Type B pancreatic cell (in vitro differentiated cells): ENCODE measurements at places on chromosomes 6 and 20.

GRCh38 chr6:84842525-84843166 is 78.2 kb upstream of the TBX18 start:
- no peak overlapping the region for H3K27ac ChIP-seq
- no peak overlapping the region for H3K4me3 ChIP-seq
- no peaks in the 10 kb centered on the region for H3K36me3 ChIP-seq
- no peaks in the 10 kb centered on the region for H3K4me1 ChIP-seq

GRCh38 chr20:43749734-43750294 is 23.0 kb upstream of the GTSF1L start:
- H3K4me3 ChIP-seq, result no peak overlapping the region
- DNase-seq, result peak; percentile 89
- H3K27me3 ChIP-seq, result peaks cover 41% of the 10 kb centered on the region
- H3K27ac ChIP-seq, result no peak overlapping the region

DNA sequence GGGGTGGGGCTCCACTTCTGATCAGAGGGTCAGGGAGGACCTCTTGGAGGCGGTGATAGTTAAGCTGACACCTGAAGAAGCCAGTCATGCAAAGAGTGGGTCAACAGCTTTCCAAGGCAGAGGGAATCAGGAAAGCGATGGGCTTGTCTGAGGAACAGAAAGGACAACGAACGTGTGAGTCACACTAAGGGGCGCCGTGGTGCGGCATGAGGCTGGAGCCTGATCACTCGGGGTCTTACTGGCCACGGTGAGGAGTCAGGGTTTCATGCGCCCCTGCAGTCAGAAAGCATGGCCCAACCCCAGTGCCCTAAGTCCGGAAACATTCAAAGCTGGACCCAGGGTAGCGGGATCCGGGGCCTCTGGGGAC is 50.6 kb upstream of the SLC32A1 start:
- peaks cover 82% of the 10 kb centered on the region for H3K27me3 ChIP-seq
- no peak for DNase-seq
- no peaks in the 10 kb centered on the region for H3K36me3 ChIP-seq
- H3K4me1 ChIP-seq, result peaks cover 4% of the 10 kb centered on the region
- H3K27ac ChIP-seq, result no peak overlapping the region

- H3K4me1 ChIP-seq, result peaks cover 8% of the 10 kb centered on the region
- H3K36me3 ChIP-seq, result no peaks in the 10 kb centered on the region
- no peak overlapping the region for H3K4me3 ChIP-seq
- DNase-seq, result no peak
- no peak overlapping the region for H3K27ac ChIP-seq
- H3K27me3 ChIP-seq, result peaks cover 4% of the 10 kb centered on the region
Measured at GRCh38 chr6:45837541-45838200, 178.0 kb downstream of the CLIC5 start.

DNA sequence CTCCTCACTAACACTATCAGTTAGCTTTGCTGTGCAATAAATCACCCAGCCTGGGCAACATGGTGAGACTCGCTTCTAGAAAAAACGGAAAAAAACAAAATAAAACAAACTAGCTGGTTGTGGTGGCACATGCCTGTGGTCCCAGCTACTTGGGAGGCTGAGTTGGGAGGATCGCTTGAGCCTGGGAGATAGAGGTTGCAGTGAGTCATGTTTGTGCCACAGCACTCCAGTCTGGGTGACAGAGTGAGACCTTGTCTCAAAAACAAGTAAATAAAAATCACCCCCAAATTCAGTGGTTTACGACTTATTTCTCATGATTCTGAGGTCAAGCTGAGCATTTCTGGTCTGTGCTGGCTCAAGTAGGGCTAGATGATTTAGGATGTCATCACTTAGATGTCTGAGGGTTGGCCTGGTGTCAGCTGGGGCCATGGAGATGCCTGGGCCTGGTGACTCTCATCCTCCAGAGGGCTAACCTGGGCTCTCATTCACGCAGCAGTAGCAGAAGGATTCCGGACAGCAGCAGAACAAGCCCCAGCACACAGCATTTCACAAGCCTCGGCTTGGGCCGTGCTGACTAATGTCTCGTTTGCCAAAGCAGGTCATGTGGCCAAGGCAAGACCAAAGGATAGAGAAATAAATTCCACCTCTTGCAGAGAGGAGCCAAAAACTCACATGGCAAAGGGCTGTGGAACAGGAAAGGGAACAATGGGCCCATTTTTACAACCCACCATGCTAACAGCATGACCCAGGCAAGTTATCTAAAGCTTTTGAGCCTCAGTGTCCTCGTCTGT is 32.5 kb downstream of the MGME1 start:
- peaks cover 19% of the 10 kb centered on the region for H3K4me1 ChIP-seq
- H3K36me3 ChIP-seq, result no peaks in the 10 kb centered on the region
- DNase-seq, result no peak
- no peak overlapping the region for H3K4me3 ChIP-seq
- no peak overlapping the region for H3K27ac ChIP-seq
- no peaks in the 10 kb centered on the region for H3K27me3 ChIP-seq

DNA sequence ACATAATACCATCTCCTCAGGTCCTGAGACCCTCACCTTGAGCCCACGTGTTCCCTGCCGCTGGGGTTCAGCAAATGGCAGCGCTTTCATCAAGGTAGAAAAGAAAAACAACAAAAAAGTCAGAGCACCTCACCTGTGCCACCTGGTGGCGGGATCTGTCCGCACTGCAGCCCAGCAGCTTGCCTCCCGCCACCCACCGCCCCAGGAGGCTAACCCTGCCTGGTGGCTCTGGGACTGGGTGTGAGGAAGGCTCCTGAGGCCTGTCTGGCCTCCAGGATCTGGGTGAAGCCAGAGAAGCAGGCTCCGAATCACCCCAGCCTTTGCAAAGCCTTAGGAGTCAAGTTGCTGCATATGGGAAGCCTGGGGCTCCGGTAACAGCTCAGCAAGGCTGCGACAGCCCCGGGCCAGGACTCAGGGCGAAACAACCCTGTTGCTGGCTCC is 270.8 kb downstream of the BMP7 start:
- DNase-seq, result no peak
- H3K4me1 ChIP-seq, result no peaks in the 10 kb centered on the region
- H3K27ac ChIP-seq, result no peak overlapping the region
- no peak overlapping the region for H3K4me3 ChIP-seq

- peak overlapping the region; percentile 68 for H3K4me3 ChIP-seq
- H3K27ac ChIP-seq, result peak overlapping the region; percentile 91
- H3K4me1 ChIP-seq, result peaks cover 71% of the 10 kb centered on the region
- no peak for DNase-seq
- H3K27me3 ChIP-seq, result no peaks in the 10 kb centered on the region
Measured at GRCh38 chr6:149336609-149336928, 19.1 kb downstream of the TAB2 start.

DNA sequence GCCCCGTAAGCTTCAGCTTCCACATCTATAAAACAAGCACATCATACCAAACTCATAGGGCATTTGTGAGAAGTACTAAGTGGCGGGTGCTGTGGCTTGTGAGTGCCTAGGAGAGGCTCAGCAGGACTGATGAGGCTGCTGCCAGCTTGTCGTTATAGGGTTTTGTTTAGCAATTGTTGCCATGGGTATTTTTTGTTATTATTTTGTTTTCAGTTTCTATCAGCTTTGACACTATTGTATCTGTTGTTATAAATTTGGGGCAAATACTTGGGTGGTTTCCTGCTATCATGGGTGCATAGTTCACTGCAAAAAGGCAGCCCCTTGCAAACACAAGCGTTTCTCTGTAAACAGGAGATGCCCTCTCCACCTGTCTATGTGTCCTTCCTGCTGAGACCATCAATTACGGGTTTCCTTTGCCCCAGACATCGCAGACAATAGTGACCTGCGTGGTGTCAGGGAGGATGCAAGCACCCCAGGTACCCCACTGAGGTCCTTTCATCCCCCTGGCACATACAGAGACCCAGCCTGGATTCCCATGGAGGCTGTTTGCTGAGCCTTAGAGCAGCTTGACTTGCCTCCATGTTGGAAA is 3.1 kb upstream of the CCDC167 start:
- no peak overlapping the region for H3K27ac ChIP-seq
- peaks cover 3% of the 10 kb centered on the region for H3K27me3 ChIP-seq
- no peak for DNase-seq

GRCh38 chr6:137821491-137821890 is 45.6 kb upstream of the TNFAIP3 start:
- H3K4me1 ChIP-seq, result peaks cover 30% of the 10 kb centered on the region
- H3K27ac ChIP-seq, result no peak overlapping the region
- H3K36me3 ChIP-seq, result no peaks in the 10 kb centered on the region
- peaks cover 3% of the 10 kb centered on the region for H3K27me3 ChIP-seq
- no peak for DNase-seq

DNA sequence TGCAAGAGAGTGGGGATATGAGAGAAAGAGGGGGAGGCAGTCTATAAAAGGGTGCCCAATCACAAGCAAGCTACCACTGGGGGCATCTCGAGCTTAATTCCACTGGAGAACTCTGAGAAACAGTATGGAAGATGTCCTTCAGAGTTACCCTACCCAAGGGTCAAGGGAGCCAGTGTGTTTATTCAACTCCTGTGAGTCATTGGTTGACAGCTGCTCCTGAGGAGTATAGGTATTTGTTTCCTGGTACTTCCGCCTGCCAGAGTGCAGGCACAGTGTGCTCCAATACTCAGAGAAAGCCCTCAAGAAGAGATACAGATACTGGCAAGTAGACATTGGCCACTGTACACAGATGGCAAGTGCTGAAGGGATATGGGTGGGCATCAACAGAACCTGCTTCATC is 49.5 kb downstream of the ARHGAP40 start:
- H3K27me3 ChIP-seq, result peaks cover 58% of the 10 kb centered on the region
- no peak overlapping the region for H3K4me3 ChIP-seq
- no peak overlapping the region for H3K27ac ChIP-seq
- no peak for DNase-seq
- no peaks in the 10 kb centered on the region for H3K36me3 ChIP-seq
- H3K4me1 ChIP-seq, result peaks cover 7% of the 10 kb centered on the region

- no peak overlapping the region for H3K27ac ChIP-seq
- peaks cover 7% of the 10 kb centered on the region for H3K4me1 ChIP-seq
- DNase-seq, result no peak
- H3K27me3 ChIP-seq, result no peaks in the 10 kb centered on the region
- H3K4me3 ChIP-seq, result no peak overlapping the region
Measured at GRCh38 chr6:157099912-157100593, 223.3 kb downstream of the TMEM242 start.

GRCh38 chr20:45322952-45323383 is 14.9 kb upstream of the MATN4 start:
- no peak overlapping the region for H3K4me3 ChIP-seq
- H3K4me1 ChIP-seq, result peaks cover 4% of the 10 kb centered on the region
- peaks cover 4% of the 10 kb centered on the region for H3K27me3 ChIP-seq
- no peak for DNase-seq
- peaks cover 2% of the 10 kb centered on the region for H3K36me3 ChIP-seq

DNA sequence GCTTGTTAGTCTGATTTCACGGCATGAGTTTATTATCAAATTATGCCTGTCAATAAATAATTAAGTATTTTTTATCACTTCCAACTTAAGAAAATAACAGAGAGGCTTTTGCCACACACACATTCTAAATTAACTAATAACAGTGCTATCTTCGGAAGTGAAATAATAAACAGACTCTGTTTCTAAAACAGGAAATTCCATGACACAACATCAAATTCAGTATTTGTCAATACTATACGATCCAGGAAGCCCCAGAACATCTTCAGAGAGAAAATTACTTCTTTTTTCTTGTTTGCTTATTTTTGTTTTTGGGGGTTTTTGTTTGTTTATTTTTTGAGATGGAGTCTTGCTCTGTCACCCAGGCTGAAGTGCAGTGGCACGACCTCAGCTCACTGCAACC is 150.7 kb upstream of the PRDM1 start:
- no peak for DNase-seq
- H3K36me3 ChIP-seq, result no peaks in the 10 kb centered on the region
- peaks cover 5% of the 10 kb centered on the region for H3K4me1 ChIP-seq
- H3K4me3 ChIP-seq, result no peak overlapping the region
- no peak overlapping the region for H3K27ac ChIP-seq

DNA sequence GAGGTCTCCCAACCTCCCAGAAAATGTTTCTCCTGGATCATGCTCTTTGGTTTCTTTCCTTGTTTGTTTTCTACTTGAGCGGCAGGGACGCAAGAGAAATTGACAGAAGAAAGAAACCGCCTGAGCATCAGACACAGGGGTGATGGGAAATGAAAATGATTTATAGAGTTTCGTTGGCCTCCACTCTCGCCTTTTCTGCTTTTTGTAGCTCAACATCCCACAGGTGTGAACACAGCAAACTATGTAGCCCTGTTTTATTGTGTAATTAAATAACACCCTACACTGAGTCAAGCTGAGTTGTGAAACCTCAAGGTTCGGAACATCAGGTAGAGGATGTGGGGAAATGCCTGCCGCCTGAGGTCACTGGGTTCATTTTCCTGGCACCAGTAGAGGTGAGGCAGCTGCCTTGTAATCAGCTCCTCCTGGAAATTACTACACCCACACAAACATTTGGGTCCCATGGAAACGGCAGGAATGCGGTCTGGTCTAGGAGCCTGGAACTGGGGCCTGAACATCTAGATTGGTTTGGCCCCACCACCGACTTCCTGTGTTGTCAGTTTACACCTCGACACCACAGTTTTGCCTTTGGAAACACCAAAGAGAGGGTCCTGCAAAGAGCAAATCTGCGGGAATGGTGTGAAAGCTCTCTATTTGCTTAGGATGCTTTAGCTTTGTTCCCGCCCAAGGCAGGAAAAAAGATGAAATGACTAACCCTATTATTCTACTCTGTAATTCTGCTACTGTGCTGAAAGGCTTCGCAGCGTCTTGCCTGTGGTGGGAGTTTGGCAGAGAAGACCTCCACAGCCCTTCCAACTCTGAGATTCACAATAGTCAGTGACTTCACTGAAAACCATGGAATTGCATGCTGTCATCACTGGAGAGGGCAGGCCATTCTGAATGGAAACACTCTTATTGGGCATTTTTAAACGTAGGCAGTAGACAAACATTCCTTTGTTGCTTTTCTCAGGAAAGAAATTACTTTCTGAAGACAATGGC is 53.0 kb downstream of the ADAT2 start:
- no peaks in the 10 kb centered on the region for H3K27me3 ChIP-seq
- H3K4me3 ChIP-seq, result no peak overlapping the region
- no peak for DNase-seq
- peaks cover 37% of the 10 kb centered on the region for H3K4me1 ChIP-seq
- H3K27ac ChIP-seq, result peak overlapping the region; percentile 83
- no peaks in the 10 kb centered on the region for H3K36me3 ChIP-seq
